ENCODE measurements at places on chromosomes 3 and 15.

- DNase-seq, result no peak
Measured at GRCh38 chr3:81732642-81733041, 28.8 kb downstream of the GBE1 start.

GRCh38 chr15:77226652-77227051 is 155.7 kb upstream of the TSPAN3 start:
- DNase-seq, result no peak

DNA sequence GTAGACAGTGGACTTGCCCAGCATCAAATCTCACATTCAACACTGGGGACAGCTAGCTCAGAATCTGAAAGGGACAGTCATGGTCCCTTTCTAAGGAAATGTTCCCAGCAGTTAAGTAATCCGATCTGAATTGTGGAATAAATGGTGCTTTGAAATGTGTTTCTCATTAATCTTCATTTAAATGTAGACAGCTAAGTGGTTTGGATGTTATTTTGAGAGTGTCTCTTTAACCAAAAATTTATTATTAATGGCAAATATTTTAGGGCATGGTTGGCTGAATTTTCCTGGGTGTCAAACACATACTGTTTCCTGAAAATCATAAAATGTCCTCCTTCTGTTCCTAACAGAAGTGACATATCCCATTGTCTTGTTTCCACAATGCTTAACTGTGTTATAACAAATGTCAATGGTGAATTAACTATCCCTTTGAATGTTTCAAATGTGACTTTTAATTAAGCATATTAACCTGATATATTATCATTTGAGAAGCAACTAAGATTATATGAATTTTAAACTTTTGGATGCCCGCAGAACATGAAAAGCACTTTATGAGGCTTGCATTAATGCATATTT is 210.8 kb downstream of the CHST2 start:
- DNase-seq, result no peak

DNA sequence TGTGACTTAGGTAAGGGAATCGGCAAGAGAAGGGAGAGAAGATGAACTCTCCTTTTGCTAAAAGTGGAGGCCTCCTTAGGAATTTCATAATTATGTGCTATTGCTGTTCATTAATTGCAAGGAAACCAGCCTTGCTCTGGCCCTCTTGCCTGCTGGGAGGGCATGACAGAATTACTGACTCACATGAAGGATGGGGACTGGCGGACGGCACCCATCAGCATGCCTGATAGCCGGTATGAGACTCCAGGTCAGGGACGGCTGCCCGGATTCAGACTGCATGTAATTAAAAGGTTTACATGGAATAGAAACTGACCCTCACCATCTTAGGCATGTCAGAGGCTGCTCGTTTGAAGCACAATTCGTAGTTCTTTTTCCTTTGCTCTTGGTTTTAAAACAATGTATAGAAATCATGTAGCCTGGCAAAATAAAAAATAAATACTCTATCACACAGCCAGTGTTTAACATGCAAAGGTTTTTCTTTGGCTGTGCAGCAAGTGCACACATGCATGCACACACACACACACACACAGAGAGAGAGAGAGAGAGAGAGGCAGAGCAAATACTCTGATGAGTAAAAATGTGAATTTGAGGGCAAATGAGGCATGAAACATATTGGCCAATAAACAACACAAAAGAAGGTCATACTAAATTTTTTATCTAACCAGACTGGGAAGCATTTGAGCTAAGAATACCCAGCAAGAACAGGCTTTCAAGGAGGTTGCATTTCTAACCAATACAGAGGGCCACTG is 82.7 kb downstream of the FOXB1 start:
- DNase-seq, result no peak

DNA sequence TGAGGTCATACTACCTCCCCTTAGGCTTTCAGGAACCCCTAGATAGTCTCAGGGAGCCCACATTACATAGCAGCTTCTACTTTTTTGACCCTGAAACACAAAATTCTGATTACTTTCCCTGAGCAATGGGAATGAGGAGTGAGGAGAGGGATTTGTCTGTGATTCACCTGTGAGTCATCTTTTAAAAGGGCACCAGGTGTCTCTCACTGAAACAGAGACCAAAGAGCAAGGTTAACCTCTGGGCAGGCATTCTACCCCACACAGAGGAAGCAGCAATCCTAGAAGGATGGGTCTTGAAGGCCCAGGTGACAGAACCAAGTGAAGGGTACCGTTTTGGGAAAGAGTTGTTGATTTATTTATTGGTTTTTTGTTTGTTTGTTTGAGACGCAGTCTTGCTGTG is 31.1 kb upstream of the UBE2E2 start:
- DNase-seq, result no peak

DNA sequence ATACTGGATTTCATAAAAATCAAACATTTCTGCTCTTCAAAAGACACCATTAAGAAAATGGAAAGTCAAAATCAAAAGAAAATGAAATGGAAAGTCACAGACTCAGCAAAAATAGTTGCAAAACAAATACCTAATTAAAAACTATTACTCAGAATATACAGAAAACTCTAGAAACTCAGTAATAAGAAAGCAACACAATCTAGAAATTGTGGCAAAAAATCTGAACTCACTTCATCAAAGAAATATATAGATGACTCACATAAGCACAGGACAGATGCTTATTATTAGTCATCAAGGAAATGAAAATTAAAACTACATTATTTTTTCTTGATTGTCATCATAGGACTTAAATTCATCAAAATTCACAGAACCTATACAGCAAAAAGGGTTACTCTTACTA is 430.0 kb downstream of the SHQ1 start:
- DNase-seq, result no peak

GRCh38 chr3:104437131-104437750 is 929.5 kb upstream of the ALCAM start:
- DNase-seq, result no peak

DNA sequence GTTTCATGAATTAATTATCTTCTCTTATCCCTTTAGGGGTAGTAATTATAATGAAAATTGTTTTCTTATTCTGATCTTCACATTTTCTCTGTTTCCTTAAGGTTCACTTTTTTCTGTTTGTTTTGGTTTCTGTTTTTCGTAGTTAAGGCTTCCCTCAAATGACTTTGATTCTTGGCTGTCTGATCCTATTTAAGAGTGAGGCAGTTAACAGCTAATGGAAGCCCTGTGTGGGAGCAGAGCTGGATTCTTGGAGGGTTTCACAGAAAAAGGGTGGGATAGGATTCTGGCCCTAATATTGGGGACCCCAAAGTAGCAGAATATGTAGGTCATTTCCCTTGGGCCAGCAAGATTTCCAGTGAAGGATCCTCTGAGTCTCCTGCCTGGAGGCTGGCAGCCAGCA is 6.8 kb upstream of the AMOTL2 start:
- no peak for DNase-seq

DNA sequence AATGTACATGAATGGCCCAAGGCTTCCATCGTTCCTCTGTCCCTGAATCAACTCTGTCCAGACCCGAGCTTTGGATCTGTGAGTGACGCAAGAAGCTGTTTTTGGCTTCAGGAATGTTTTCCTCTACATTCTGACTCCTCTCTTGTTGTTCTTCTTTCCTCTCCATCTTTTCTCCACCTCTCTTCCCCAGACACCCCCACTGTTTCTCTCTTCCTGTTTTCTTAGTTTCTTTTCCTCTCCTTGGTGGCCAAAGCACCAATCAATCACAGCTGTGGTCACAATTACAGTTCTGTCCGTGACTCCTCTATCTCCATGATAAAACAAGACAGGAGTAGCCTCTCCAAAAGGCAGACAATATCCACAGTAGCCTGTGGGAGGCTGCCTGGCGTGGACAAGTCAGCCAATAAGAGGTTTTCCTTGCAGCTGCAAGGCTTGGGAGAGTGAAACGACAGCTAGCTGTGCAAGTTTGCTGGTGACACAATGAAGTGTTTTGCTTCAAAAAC is 4.9 kb upstream of the TMEM212 start:
- DNase-seq, result no peak

GRCh38 chr3:124351430-124352148 is 359.7 kb upstream of the ROPN1 start:
- no peak for DNase-seq

DNA sequence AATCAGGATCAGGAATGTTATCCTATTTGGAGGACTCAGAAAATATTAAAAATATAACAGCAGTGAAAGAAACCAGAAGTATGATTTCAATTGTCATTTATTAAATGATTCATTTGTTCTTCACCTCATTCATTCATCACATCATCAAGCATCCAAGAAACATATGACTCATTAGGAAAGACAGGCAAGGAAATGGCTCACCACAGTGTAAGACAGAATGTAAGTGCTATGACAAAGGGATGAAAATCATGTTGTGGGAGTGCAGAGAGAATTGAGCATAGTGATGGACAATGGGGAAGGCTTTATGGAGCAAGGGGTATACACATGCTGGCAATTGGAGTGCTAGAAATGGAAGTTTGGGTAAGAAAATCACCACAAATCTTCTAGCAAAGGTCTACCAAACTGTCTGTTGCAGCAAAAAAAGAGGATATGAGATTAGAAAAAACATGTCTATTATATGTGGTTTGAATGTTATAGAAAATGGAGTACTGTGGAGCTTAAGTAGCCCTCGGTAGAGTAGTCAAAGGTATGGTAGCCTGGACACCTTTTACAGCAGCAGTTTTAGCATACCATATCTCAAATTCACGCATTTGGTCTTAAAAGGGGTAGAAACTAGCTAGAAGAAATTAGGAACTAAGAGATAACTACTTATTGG is 111.1 kb upstream of the GPR149 start:
- no peak for DNase-seq

GRCh38 chr3:20258371-20258770 is 72.4 kb upstream of the SGO1 start:
- no peak for DNase-seq

DNA sequence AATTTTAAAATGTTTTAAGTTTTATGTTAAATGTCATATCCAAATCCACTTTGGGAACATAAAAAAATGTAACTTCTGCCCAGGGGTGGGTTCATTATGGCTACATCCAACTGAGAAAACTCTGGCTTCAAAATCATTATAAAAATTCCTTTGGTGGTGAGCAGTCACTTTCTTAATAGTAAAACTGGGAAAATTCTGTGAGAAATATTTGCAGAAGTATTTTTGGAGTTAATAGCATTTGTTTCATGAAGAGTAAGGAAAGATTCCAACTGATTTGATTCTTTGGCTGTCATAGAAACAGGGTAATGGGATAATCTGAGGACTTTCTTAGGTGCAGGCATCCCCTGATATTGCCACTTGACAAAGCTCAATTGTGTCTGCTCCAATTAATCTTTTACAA is 38.8 kb downstream of the CPA3 start:
- DNase-seq, result no peak

- DNase-seq, result no peak
Measured at GRCh38 chr3:40189118-40189517, 120.4 kb upstream of the EIF1B start.

DNA sequence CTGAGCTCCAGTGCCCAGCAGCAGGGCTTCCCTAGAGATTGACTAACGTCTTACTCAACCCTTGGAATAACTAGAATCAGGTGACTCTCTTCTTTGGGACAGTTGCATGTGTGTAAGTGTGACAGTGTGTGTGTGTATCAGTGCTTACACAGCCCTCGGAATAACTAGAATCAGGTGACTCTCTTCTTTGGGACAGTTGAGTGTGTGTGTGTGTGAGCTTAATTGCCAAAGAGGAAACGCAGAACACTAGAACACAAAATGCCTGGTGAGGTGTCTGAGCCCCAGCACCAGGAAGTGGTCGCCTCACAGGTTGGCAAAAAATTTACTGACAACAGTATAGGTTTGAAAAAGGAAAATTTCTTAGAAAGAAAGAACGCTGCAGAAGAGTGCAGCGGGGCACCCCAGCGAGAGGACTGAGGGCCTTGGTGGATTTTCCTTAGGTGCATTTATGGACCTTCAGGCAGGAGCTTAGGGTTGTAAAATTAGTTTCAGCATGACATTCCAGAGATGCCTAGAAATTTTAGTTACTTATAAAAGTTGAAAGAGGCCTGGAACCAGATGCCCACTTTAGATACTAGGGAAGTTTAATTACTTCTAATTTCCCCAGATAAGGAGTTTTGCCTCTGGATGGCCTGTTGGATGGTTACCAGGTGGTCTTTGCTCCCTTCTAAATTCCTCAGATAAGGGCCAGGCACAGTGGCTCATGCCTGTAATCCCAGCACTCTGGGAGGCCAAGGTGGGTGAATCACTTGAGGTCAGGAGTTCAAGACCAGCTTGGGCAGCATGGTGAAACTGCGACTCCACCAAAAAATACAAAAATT is 3.7 kb upstream of the WDR82 start:
- no peak for DNase-seq

DNA sequence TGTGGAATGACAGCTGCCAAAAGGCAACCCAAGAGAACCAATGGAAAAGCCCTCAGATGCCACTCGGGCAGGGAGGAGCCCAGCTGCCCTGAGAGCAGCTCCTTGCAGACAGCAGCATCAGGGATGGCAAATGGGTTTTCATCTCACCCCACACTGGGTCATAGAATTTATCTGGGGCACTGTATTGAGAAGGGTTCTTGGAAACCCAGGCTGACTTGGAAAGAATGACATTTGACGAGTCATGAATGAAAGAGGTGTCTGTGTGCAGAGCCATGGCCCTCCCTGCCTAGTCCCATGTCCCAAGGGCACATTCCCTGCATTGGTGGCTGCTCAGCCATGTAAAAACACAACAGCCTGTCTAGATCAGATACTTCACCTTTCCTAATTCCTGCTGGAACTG is 157.9 kb upstream of the BHLHE40 start:
- no peak for DNase-seq

GRCh38 chr3:125440970-125441369 is 65.8 kb upstream of the ZNF148 start:
- no peak for DNase-seq

DNA sequence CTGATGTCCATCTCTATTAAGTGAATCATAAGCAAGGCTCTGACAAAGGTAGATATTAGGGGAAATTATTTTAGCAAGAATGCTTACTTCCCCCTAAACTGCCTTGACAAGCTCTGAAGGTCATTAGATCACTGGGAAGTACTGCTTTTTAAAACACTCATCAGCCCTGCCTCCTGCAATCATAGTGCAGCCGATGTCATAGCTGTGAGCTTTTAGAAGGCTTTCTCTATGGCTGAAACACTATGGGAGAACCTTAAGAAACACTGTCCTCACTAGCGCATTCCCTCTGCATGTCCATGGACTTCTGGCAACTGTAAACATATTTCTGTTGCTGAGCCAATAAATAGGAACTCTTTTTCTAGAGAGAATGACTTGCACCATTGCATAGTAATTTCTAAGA is 38.7 kb upstream of the PTPRG start:
- DNase-seq, result no peak

DNA sequence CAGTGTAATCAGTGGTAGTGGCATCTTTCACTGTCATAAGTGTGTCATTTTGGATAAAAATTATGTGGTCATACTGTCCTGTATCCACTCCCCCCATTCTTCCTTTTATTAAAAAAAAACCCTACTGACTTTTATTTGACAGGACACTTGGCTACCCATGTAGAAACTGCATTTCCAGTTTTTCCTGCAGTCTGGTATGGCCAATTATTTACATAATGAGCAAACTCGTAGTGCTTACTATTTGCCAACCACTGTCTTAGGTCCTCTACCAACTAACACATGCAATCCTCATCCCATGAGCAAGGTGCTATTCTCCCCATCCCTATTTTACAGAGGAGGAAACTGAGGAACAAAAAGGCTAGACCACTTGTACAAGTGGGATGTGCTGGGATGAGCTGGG is 129.1 kb downstream of the MECOM start:
- DNase-seq, result no peak

Measured in activated CD4-positive, CD25-positive, alpha-beta regulatory T cell (primary cell).